GM03348 (cell line): ENCODE measurements at places on chromosomes 4 and X.

GRCh38 chr4:112508356-112508755 is 7.6 kb downstream of the NEUROG2 start:
- DNase-seq = no peak

DNA sequence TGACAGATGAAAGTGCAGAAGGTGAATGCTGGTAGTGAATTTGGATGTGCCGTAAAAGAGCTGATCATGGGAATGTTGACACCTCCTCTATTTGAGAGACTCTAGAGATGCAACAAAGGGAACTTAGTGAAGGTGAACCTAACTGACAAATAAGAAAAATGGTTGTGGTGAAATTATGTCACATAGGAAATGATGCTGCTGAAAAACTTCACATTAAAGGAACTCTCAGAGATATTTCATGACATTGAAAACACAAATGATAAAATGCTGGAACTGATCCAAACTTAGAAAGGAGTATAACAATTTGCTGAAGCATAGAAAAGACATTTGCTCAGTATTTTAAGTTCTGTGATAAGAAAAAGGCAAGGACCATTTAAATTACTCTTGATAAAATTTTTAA is 31.9 kb downstream of the MGAT4D start:
- DNase-seq = no peak

- DNase-seq = no peak
Measured at GRCh38 chr4:73964862-73965611, 16.8 kb downstream of the PF4 start.

- no peak for DNase-seq
Measured at GRCh38 chr4:79281566-79282359, 44.1 kb downstream of the NAA11 start.

DNA sequence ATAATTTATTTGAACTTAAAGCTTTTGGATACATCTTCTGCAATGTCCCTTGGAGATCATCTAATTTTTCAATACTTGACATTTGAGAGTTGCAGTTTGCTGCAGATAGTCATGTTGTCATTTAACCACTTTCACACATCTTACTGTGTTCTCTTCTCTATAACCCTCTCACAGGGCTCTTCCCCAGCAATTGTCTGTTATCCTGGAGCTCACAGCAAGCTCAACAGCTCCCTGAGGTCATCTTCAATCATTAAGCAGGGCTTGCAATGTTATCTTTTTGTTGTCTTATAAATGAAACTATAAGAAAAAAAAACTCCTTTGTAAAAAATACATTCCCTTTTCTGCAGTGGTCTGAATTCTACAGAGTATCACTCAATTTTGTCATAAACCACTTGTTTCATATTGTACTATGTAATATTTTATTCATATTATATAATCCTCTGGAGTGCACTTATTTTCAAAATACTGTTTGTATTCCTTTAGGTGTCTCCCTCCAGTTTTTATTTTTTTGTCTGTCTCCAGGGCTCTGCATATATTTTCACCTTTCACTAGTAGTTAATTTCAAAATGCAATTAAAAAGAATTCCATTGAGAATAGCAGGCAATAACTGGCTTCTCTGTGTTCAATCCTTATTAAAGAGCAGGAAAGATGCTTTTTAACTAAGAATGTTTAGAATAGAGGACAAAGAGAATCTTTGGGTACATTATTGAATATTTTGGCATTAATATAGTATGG is 106.3 kb upstream of the ARSJ start:
- DNase-seq = no peak
